Placental pericyte (primary cell): ENCODE measurements at places on chromosomes 7 and 10. TPM values are rescaled to one million over a fixed set of nuclear protein-coding genes. Genes with fewer than 3 reads are reported as not detected.

The PRF1 gene
- not detected in 2 replicates for total RNA-seq

The ALOX5 gene
- total RNA-seq: under 0.01 TPM in 1 of 2 replicates, not detected in the other

The PNLIPRP1 gene
- total RNA-seq: not detected in 2 replicates

The SLF2 gene
- total RNA-seq: 26.7 and 52.3 TPM in 2 replicates

The KCNH2 gene
- 0.22 TPM in 1 of 2 replicates, not detected in the other for total RNA-seq

The CLCN1 gene
- not detected in 2 replicates for total RNA-seq

The CPVL gene
- total RNA-seq: 0.14 and 1.1 TPM in 2 replicates

The CNNM1 gene
- under 0.01 and 1.6 TPM in 2 replicates for total RNA-seq

The LRRC61 gene
- total RNA-seq: 2.3 and 2.8 TPM in 2 replicates

The BHLHA15 gene
- 1.7 and 16.2 TPM in 2 replicates for total RNA-seq

The MINPP1 gene
- total RNA-seq: 53.0 and 67.0 TPM in 2 replicates

The ZNF804B gene
- total RNA-seq: not detected in 2 replicates

The RASA4B gene
- 0.44 and 1.4 TPM in 2 replicates for total RNA-seq

The LIPM gene
- not detected in 2 replicates for total RNA-seq

The CAMK2B gene
- total RNA-seq: 0.22 and 0.43 TPM in 2 replicates

The TRIM50 gene
- not detected in 2 replicates for total RNA-seq

The WDR91 gene
- total RNA-seq: 4.8 and 6.7 TPM in 2 replicates

The WNT8B gene
- total RNA-seq: not detected in 2 replicates

The PRSS2 gene
- not detected in 2 replicates for total RNA-seq

The CNTNAP2 gene
- total RNA-seq: not detected in 2 replicates

The NME8 gene
- total RNA-seq: not detected in 2 replicates

The IL2RA gene
- total RNA-seq: not detected in 2 replicates

The ECHS1 gene
- 49.7 and 62.7 TPM in 2 replicates for total RNA-seq

The TMEM178B gene
- under 0.01 TPM in 1 of 2 replicates, not detected in the other for total RNA-seq

The FEZF1 gene
- total RNA-seq: not detected in 2 replicates

The GIMAP4 gene
- total RNA-seq: 0.14 TPM in 1 of 2 replicates, not detected in the other

The CRHR2 gene
- not detected in 2 replicates for total RNA-seq

The HOXA13 gene
- 4.0 and 6.8 TPM in 2 replicates for total RNA-seq

The PRKCQ gene
- total RNA-seq: 0.14 TPM in 1 of 2 replicates, not detected in the other

The STOX1 gene
- 0.22 and 0.43 TPM in 2 replicates for total RNA-seq

The CCDC201 gene
- total RNA-seq: not detected in 2 replicates

The CPXM2 gene
- total RNA-seq: 0.22 and 0.72 TPM in 2 replicates

The PPP1R17 gene
- not detected in 2 replicates for total RNA-seq
